Uterus (tissue), 4 donors: ENCODE measurements at places on chromosomes 4 and X. TPM values are rescaled to one million over a fixed set of nuclear protein-coding genes. Genes with fewer than 3 reads are reported as not detected.

Gene S100P
- not detected for total RNA-seq

Gene MTMR1
- total RNA-seq = 32.1 TPM

Gene PIN4
- total RNA-seq = not detected

Gene TCEAL6
- 2.1 TPM for total RNA-seq

Gene PPBP
- 27.9 TPM for total RNA-seq

Gene BCOR
- 42.4 TPM for total RNA-seq

Gene CYTL1
- total RNA-seq = 11.9 TPM

Gene AFF2
- total RNA-seq = 7.9 TPM

Gene AP1AR
- total RNA-seq = 13.8 TPM

Gene NAA11
- not detected for total RNA-seq

Gene MAGEB6
- total RNA-seq = not detected

Gene SULT1E1
- not detected for total RNA-seq

Gene TRIM75
- total RNA-seq = not detected

Gene DKC1
- total RNA-seq = 36.4 TPM

Gene CWH43
- total RNA-seq = 3.7 TPM

Gene PAK3
- 24.8 TPM for total RNA-seq

Gene SPANXA2
- not detected for total RNA-seq

Gene C4orf50
- 0.07 TPM for total RNA-seq

Gene ENPP6
- not detected for total RNA-seq

Gene APLN
- total RNA-seq = not detected

Gene HSFX4
- total RNA-seq = not detected

Gene POU3F4
- total RNA-seq = not detected

Gene COMMD8
- total RNA-seq = 6.9 TPM

Gene RAB41
- not detected for total RNA-seq

Gene BANK1
- total RNA-seq = 0.59 TPM

Gene XAGE1B
- total RNA-seq = not detected

Gene VMA21
- total RNA-seq = 12.9 TPM

Gene LNX1
- total RNA-seq = 12.0 TPM

Gene RHOXF2
- not detected for total RNA-seq

Gene DNAAF6
- not detected for total RNA-seq

Gene SLITRK4
- total RNA-seq = not detected

Gene NAP1L3
- 3.5 TPM for total RNA-seq

Gene CPZ
- 0.29 TPM for total RNA-seq

Gene EPGN
- not detected for total RNA-seq

Gene CPE
- total RNA-seq = 85.0 TPM

Gene S100G
- total RNA-seq = not detected

Gene HSD17B13
- total RNA-seq = 0.26 TPM

Gene SLC16A2
- total RNA-seq = 12.0 TPM

Gene ARAP2
- 10.5 TPM for total RNA-seq

Gene GPR82
- not detected for total RNA-seq

Gene TEX11
- total RNA-seq = 0.35 TPM

Gene CHST7
- total RNA-seq = 10.6 TPM

Gene ZDHHC15
- total RNA-seq = 0.29 TPM

Gene CT45A10
- total RNA-seq = not detected

Gene RBM47
- total RNA-seq = 22.3 TPM
